CD4-positive, alpha-beta T cell treated with Interleukin-17A for 4 hours (primary cell): ENCODE measurements at places on chromosomes 16 and 17.

DNA sequence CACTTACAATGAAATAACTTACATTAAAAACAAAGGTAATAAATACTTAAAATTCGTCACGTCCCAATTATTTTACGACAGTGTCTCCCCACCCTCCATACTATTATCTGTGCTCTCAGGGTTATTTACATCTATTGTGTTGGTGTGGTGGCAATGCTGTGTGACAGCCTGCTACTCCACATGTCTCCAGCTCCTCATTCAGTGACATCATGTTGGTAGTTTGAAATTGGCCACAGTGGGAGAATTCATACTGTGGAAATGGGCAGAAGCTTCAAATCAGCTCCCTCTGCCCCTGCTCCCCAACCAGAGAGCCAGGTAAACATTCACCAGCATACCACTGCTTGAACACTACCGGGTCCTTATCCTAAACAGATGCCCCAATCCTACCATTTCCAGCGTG lies 6.3 kb downstream of the TNS4 start:
- DNase-seq: no peak

GRCh38 chr16:75027520-75028300 lies 28.9 kb downstream of the ZNRF1 start:
- no peak for DNase-seq

- DNase-seq: no peak
Measured at GRCh38 chr16:53209429-53209828, 154.6 kb downstream of the CHD9 start.

DNA sequence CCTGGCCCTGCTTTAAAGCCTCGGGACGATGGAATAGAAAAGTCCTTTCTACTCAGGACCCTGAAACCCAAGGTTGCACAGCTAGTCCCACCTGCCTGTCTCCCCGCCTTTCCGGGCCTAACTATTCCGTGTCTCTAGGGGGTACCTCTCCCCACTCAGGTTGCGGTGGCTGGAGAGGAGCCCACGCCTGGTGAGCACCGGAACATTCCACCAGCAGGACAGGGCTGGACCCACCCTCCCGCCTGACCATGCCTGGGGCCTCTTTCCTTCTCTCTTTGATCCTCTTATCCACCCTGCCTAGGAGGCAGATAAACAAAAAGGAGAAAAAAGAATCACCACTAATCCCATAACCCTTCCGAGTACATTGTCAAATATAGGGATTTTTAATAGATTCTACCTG lies 10.9 kb downstream of the LLGL2 start:
- DNase-seq: no peak

DNA sequence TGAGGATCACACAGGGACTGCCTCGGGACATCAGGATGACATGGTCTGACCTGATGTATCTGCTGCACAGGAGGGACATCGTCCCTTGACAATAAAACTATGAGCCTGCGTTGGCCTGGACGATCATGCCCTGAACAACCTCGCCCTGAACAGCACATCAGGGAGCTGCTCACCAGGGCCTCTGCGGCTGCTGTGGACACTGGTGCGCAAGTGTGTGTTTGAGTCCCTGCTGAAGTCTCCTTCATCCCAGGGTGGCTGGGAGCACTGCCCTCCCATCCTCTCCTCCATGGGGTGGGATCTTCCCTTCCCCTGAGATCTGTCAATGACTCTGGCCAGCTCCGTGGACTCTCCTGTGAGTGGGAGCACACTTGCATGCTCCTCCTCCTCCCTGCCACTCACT lies 257.8 kb downstream of the RBFOX3 start:
- no peak for DNase-seq

- DNase-seq: peak; percentile 9
Measured at GRCh38 chr17:58630883-58631522, 60.8 kb downstream of the TEX14 start.

DNA sequence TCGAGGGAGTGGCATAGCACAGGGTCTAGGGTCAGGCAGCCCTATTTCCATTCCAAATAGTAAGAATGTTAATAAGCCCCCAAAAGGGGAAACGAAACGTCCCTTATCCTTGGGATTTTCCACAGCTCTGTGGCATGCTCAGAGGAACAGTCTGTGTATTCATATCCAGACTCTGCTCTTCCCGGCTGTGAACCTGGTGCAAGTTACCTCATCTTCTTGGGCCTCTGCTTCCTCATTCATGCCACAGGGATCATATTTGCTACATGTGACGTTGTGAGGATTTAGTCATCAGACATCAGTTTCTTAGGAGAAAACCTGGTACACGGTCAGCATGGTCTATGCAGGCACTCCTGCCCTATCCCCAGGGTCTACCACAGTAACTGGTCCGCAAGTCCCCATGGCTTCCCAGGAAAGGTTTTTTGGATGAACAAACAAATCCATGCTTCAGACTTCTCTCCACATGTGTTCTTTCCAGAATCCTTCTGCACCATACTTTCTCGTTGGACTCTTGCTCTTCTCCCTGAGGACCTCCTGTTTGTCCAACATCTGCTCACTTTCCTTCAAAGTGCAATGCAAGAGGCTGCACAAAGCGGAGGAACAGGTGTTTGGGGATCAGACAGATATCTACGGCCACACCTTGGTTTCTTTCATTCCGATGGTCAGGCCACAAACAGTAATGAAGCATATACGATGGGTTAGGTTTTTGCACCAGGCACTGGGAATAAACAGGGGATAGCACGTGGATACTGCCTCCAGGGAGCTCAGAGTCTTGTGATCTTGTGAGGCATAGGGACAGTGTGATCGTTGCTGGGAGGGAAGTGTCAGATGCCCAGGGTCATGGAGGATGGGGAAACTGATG lies 17.7 kb downstream of the GLP2R start:
- no peak for DNase-seq

DNA sequence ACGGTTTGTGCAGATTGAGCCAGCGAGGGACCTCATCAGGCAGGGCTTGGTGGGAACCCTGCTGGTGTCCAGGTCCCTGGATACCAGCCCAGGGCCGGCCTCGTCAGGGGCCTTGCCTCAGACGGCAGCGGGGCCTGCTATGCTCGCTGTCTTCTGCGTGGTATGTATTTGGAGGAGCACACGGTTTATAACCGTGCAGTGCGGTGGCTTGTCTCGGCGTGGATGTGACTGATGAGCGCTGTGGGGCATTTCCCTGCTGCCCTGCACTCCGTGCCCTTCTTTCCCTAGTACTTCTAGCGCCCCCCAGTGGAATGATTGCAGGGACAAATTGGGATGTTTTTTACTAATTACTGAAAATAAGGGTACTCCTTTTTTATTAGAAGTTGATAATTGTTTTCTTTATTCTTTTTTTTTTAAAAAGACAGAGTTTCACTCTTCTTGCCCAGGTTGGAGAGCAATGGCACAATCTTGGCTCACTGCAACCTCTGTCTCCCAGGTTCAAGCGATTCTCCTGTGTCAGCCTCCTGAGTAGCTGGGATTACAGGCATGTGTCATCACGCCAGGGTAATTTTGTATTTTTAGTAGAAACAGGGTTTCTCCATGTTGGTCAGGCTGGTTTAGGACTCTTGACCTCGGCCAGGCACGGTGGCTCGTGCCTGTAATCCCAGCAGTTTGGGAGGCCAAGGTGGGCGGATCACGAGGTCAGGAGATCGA lies 15.3 kb downstream of the TBCD start:
- DNase-seq: peak; percentile 56

- no peak for DNase-seq
Measured at GRCh38 chr16:29158785-29159184, 173.9 kb downstream of the LAT start.

- no peak for DNase-seq
Measured at GRCh38 chr17:8821446-8822105, 22.4 kb upstream of the MFSD6L start.

DNA sequence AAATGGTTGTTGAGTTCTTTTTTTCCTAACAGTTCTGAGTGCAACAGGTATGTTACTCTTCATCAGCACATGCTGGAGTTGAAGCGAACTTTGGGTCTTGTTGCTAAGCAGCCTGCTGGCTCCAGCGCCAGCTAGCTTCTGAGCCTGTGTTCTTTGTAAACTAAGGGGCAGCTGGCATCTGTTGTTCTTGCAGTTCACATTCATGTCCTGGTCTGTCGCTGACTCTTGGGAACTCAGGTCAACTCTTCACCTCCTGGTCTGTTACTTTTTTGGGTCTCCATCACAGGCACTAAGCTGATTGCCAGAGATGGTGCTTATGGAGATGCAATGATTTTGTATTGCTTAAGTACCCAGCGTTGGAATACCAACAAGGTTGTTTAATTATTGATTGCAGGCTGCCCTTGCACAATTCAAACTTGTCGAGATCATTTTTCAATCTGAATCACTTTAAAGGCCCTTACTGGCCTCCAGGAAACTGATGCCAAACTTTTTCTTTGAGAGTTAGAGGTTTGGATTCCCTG lies 40.9 kb downstream of the USP10 start:
- DNase-seq: no peak

GRCh38 chr16:17470908-17471718 lies at the start of gene XYLT1:
XYLT1 (minus strand) TSS chr16:17470960; CDS start chr16:17470796, 164 bp downstream.
- peak; percentile 80 for DNase-seq
